Fibroblast of mammary gland (primary cell): ENCODE measurements at places on chromosomes 1 and 21.

GRCh38 chr1:159949981-159950381, 4.1 kb downstream of the SLAMF9 start:
- DNase-seq, result no peak

DNA sequence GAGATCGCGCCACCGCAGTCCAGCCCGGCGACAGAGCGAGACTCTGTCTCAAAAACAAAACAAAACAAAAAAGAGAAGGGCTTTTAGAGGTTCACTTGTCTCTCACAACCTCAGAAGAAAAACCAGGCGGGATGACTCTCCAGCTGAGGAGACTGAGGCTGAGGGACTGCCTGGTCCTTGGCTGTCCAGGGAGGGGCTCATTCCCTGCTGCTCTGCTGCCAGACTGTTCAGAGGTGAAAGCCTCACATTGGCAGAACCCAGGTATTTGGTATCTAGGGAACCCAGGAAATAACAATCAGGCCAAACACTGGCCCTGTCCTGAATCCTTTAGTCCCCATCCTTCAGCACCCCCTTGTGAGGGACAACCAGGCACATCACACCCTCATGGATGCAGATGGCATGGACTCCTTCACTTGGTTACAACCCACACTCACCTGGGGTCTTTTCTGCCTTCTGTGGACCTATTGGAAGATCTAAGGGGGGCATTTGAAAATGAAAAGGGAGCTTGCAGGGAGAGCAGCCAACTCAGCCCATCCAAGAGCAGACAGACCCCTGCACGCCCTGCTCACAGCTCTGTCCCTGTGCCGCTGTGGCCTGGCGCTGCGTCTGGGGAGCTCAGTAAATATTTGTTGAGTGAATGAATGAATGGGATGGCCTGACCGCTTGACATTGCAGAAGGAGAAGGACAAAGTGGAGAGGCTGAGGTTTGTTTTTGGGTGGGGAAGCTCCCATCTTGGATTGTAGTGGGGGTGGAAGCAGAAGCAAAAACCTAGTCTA, 33.4 kb downstream of the CD247 start:
- DNase-seq, result no peak

- DNase-seq, result no peak
These were observed 988.8 kb upstream of the B3GALT2 start for GRCh38 chr1:194175251-194175650.

DNA sequence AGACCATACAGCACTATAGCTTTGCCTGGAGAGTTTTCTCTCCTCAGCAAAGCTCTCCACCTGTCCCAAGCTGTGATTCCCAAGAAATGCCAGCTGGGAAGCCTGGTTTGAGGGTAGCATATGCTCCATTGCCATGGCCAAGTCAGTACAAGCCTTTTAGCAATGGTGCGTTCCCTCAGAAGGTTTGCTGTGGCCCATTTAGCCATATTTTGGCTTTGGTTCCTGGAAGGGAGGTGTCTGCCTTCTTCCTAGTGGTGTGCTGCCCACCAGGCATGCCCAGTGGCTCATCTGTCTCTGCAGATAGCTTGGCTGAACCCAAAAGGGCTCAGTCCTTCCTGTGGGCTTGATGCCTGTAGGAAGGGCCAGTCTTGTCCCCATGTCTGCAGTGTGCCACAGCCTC, 32.4 kb downstream of the GALNT2 start:
- no peak for DNase-seq
